T-helper 17 cell (primary cell): ENCODE measurements at places on chromosomes 11 and 22. TPM values are rescaled to one million over a fixed set of nuclear protein-coding genes. Genes with fewer than 3 reads are reported as not detected.
A peak's percentile ranks its signal among the peaks of the same experiment; 100 is the strongest.

DNA sequence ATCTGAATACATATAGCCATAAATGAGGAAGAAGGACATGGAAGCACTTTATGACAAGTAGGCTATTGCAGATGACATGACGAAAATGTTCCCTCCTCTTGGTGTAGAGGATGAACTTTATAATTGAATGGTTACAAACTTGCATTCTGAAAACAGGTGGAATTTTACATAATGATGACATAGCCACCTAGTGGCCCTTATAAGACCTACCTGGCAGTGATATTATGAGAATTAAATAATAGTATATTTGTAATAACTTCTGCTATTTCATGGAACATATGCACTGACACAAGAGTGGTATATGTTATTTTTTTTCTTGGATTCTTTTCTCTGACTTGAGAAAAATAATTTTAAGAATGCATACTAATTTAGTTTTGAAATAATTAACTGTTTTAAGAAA lies 22.9 kb downstream of the TRIM22 start:
- H3K4me3 ChIP-seq: no peak overlapping the region
- no peak for DNase-seq
- H3K36me3 ChIP-seq: peaks cover 12% of the 10 kb centered on the region
- no peak overlapping the region for H3K27ac ChIP-seq

DNA sequence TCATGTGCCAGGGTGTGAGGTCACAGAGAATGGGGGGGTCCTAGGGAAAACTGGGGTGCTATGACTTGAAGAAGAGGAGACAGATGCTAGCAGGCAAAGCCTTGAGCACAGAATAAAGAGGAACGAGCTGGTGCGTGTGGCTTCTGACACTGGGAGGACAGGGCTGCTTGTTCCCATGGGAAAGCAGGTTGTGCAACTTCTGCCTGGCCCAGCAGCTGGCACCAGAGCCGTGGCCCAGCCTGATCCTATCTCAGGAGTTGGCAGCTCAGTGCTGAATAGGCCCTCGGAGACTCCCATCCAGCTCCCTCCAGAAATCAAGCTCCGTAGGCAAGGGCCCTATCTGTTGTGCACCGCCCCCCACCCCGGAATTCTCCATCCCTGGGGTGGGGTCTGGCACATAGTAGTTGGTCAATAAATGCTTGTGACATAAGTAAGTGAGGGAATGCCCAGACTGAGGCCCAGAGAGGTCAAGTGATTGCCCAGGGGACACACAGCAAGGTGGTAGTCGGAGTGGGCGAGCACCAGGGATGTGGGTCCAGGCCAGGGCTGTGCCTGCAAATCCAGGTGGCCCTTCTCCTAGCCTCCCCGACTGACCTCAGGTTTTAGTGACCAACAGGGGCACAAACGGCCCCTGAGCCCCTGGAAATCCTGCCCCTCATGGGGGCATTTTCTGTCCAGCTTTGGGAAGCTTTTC lies 19.5 kb upstream of the FADD start:
- no peak overlapping the region for H3K27ac ChIP-seq
- H3K4me1 ChIP-seq: no peaks in the 10 kb centered on the region
- no peak overlapping the region for H3K4me3 ChIP-seq
- DNase-seq: no peak
- no peaks in the 10 kb centered on the region for H3K36me3 ChIP-seq

GRCh38 chr11:102488208-102488607 lies 35.6 kb upstream of the TMEM123 start:
- no peak overlapping the region for H3K4me3 ChIP-seq
- H3K4me1 ChIP-seq: peaks cover 18% of the 10 kb centered on the region
- H3K27ac ChIP-seq: peak overlapping the region; percentile 41
- peaks cover 8% of the 10 kb centered on the region for H3K27me3 ChIP-seq
- H3K36me3 ChIP-seq: no peaks in the 10 kb centered on the region

The SLC43A1 gene
- total RNA-seq: 7.8 TPM

The ACCSL gene
- 0.15 TPM for total RNA-seq

The ACR gene
- not detected for total RNA-seq

GRCh38 chr11:11581481-11581880 lies 40.3 kb downstream of the GALNT18 start:
- DNase-seq: no peak
- H3K4me1 ChIP-seq: no peaks in the 10 kb centered on the region
- H3K4me3 ChIP-seq: no peak overlapping the region

The DGAT2 gene
- 1.2 TPM for total RNA-seq

The GNB1L gene
- 6.2 TPM for total RNA-seq

GRCh38 chr11:72815110-72815618 lies 953 bp downstream of the ATG16L2 start:
- peaks cover 39% of the 10 kb centered on the region for H3K4me1 ChIP-seq
- no peak for DNase-seq
- H3K4me3 ChIP-seq: peak overlapping the region; percentile 99
- peaks cover 14% of the 10 kb centered on the region for H3K36me3 ChIP-seq
